Tibial artery (tissue), 4 donors: ENCODE measurements at places on chromosomes 3 and 15.

DNA sequence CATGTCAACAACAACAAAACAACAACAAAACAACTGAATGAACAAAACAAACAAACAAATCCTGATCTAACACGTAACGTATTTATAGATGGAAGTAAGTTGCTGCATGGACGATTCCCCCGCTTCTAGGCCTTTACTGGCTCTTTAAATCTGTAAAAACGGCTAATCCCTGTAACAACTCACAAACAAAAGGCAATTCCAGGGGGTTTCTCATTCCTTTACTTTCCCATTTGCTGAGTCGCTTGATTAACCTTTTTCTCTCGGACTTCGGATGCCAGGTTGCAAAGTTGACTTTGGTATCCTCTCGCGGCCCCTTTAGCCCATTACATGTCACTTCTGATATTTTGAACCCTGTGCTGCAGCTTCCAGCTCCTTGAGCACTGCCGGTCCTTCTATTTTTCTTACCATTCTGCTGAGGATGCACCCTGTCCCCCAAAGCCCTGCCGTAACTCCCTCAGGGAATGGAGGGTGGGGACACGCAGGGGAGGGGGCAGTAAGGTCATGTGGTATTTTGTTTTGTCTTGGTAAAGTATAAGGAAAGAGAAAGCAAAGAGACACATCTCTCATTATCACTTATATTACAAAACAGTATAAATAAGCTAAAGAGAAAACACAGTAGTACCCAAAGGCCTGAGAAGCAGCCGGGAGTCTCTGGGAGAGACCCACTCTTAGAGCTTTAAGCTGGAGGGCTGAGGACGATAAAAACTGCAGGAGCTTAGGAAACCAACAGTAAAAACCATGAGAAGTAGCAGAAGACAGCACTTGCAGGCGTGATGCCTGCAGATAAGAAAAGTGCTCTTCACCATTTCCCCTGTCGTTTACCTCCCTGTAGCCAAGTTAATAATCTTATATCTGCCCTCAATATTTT, 457.8 kb upstream of the ZNF717 start:
- DNase-seq, result no peak

GRCh38 chr15:85849946-85850345, 55.2 kb upstream of the KLHL25 start:
- DNase-seq, result no peak

DNA sequence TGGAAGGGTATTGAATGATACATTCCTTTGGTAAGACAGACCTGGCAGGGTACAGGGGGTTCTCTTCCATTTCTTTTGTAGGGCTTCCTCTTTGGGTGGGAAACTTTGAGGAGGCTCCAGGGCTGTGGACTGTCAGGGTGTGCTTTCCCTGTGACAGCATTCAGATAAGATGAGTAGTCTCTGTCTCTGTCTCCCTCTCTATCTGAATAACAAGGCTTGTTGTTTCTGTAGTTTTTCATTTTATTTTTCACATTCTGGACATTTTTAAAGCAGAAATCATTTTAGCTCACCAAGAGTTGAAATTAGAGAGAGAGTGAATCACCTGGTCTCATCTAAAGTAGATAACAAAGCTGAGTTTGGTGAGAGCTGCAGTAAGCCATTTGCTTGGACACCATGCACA, 100.8 kb upstream of the TPM1 start:
- DNase-seq, result no peak

DNA sequence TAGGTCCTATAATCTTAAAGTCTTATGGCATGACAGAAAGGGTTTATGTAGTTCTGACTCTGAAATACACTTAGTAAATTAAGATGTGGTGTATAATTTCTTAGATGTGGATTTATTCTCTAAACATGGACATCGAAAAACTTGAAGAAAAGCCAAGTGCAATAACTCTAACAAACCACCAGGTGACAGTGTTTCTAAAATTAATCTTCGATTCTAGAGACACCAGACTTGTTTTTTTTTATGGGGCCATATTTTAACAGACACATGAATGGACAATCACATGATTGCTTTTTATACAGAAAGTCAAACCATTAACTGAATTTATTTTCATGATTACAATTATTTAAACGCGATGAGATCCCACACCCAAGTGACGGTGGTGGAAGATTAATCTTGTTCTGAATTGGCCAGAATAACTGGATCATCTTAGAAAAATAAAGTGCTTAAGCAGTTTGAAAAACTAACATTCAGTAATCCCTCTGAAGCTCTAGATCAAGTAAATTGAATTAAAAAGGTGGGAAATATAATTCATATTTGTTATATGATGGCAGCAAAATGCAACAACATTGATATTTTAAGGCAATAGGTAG, 305.1 kb downstream of the LSAMP start:
- DNase-seq, result no peak

DNA sequence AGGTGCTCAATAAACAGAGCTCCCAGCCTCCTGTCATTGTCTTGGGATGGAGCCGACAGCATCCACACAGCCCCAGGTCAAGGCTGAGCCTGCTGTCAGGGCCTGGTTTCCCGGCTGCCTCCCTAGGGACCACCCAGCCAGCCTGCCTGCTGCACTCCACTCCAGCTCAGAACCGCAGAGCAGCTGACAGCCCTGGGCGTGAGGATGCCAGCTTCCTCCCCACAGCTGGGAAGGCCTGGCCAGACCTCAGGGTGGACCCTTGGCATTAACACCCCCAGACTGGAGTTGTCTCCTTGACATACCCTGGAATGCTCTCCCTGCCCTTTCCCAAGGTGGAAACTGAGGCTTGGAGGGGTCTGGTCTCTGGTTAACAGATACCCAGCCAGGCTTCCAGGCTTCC, 112.0 kb downstream of the WNT7A start:
- no peak for DNase-seq

DNA sequence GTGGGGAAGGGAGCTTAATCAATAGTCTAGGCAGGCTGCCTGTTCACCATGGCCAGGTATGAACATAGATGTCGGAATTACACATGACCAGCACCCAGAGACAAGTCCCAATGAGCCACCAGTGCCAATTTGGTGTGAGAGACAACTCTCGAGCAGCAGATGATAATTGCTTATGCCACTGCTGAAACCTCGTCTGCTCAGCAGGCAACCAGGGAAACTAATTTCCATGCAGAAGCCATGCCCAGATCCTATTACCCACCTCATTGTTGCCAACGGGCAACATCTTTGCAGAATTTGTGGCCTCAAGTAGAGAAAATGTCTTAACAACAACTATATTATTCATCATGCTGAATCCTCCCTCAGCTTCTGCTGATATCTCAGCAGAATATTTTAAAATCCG, 84.9 kb downstream of the CGGBP1 start:
- DNase-seq, result no peak

DNA sequence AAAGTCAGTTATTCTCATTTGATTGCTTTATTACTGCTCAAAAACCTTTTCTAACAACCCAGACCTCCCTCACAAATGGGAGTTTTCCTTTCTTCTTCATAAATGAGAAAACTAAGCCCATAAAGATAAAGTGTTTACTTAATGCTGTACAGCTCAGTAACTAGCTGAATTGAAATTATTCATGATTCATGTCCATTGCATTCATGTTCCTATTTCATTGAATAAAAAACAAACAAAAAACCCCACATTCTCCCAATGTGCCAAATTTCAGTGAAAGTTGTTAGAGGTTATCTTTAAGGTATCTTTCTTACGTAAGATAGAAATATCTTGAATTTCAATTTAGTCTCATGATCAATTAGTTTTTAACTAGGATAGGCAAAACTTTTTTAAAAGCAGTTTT, 2.8 kb downstream of the PLSCR2 start:
- DNase-seq, result no peak

DNA sequence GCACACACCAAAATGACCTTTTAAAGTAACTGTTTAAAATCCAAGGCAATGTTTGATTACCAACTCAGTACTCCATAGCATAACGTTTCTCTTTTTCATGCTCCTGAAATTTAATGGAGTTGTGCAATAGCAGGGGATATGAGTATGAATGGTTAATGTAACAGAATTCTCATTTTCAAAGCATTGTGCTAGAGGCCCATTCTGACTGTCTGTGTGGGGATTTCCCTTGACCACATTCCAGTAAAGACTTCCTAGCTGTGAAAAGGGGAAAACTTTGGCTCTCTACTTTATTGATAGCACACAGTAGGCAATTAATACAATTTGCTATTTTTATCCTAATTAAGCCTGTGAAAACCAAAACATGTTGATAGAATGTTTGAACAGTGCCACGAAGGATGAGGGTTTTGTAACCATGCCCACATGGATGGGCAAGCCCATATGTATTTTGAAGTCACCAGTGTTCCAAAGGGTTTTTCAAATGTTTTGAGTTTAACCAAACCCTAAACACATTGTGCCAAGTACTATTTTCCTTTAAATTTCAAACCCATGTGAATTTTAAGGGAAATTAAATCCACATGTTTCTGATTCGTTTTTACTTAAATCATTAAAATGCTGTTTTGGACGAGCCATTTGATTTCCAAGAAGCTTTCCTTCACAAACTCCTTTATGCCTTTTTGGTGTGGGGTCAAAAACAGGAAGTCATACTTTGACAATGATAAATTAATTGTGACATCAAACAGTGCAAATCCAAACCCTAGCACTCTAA, 261.2 kb downstream of the SHOX2 start:
- no peak for DNase-seq

DNA sequence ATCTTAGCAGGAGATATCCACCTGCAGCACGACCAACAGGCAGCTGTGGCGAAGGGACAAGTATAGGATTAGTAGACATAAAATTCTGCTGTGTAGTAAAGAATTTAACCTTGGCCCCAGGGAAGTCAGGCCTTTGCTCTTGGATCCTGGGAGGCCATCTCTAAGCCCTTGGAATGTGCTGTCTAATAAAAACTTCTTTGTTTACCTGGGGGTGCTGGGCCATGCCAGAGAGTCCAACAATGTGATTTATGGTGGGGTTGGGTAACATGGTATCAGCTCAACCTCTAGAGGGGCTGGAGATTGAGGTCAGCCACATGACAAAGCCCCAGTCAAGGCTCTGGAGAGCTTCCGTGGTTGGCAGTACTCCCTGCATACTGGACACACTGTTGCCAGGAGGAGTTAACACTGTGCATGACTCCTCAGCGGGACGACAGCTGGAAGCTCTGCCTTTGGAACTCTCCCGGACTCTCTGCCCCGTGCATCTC, 52.4 kb downstream of the HEG1 start:
- DNase-seq, result peak; percentile 49

DNA sequence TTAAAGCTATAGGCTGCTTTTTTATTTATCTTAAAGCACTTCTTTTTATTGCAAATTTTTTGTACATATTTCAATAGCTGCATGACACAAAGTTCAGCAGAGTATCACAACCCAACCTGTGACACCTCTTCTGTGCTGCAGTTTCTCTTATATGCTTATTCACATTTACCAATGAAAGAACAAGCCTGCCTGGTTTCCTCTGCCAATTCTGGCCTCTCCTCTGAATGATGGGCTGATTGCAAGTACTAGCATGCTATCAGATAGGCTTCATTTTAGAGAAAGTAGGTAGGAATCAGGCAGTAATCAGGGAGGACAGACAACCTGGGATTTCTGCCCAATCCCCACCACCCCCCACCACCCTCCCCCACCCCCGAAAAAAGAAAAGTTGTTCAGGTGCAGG, 26.6 kb downstream of the ACKR4 start:
- no peak for DNase-seq

DNA sequence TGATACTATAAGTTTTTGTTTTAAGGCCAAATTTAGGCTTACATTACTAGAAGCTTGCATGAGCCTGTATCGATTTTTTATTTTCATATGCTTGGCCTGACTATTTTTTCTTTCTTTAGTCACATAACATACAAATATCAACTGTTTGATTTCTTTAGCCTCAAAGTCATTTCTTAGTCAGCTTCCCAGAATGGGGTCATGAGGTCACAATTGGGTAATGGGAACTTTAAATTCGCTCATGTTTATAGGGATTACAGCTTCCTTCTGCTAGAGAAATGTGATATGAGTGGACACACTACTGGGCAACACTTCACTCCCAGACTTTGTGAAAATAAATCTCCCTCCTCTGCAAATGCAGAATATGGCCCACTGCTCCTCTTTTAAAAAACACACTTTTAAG, 9.1 kb upstream of the TIPARP start:
- DNase-seq, result no peak

GRCh38 chr15:40688932-40689799, 5.8 kb upstream of the RAD51 start:
- no peak for DNase-seq

DNA sequence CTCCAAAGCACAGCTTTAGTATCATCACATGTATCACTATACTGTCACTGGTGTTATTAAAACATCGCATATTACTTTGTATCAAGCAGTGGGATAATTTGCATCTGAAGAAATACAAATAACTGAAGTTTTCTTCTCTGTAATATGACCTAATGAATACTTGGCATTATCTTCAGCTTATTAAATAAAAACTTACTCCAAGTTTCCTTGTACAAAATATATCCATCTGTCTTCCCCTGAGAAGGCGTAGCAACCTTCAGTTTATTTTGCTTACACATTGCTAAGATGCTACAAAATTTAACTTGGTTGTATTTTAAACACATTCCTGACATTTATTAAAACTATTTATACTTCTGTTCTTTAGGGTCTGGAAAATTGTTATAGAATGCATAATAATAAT, 13.7 kb downstream of the FGF7 start:
- no peak for DNase-seq

GRCh38 chr15:92809880-92810361, 90.2 kb upstream of the CHD2 start:
- DNase-seq, result no peak

GRCh38 chr15:96585484-96586386, 255.2 kb downstream of the NR2F2 start:
- DNase-seq, result no peak

GRCh38 chr3:41199866-41200668, 762 bp downstream of the CTNNB1 start:
- DNase-seq, result peak; percentile 22

GRCh38 chr3:160400702-160401150, 1.3 kb downstream of the SMC4 start:
- no peak for DNase-seq

- DNase-seq, result no peak
Measured at GRCh38 chr3:40848421-40848820, 323.7 kb downstream of the ZNF621 start.

DNA sequence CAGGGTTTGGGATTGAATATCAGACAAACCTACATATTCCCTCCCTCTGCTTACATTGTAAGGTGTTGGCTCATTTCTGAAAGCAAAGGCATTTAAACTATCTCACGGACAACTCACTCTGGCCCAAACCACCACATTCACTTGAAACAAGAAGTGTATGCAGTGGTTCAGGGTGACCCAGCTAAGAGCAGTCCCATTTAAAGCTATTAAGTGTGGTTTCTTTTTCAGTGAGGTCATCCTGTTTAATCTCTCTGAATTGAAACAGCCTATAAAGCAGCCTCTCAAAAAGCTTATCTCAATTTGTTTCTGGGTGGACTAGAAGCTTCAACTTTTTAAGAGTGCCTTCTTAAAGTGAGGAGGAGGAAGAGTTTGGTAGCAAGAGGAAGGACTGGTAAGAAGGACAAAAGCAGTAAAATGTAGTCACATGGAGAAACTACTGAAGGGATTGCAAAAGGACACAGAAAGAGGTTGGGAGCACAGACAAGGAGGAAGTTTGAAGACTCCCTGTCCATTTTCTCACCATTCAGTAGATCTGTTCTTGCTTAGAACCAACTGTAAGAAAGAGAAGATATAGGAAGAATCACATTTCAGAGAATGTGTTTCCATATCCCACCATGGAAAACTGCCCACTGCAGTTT, 151.6 kb downstream of the TMCO5A start:
- no peak for DNase-seq

- DNase-seq, result no peak
Measured at GRCh38 chr3:18077128-18077840, 334.9 kb upstream of the TBC1D5 start.

- DNase-seq, result no peak
Measured at GRCh38 chr3:58627570-58627885, 39.0 kb downstream of the FAM3D start.
